ENCODE measurements at places on chromosomes 5 and 9.

GRCh38 chr5:136051486-136052220 is 22.9 kb downstream of the TGFBI start:
- DNase-seq, result no peak

GRCh38 chr9:130206579-130206978 is 34.4 kb downstream of the NCS1 start:
- no peak for DNase-seq

DNA sequence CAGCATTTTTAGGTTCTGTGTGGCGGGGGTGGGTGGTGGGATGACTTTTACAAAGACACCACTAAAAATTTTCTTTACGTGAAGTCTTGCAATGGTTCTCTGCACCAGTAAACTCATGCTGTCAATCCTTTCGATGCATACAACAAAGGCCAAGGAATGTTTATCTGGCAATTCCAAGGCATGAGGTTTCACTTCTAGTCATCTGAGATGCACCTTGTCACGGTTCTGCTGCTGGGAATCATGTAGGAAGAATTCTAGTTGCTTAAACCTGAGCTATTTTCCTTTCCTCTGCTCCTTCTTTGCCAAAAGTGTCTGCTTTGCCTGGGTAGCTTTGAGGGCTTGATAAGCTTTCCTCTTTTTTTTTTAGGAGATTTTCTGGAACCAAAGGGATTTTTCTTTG is 1204.5 kb upstream of the SEMA6A start:
- no peak for DNase-seq

GRCh38 chr9:2722715-2723114 is 5.4 kb downstream of the KCNV2 start:
- DNase-seq, result no peak

GRCh38 chr9:120396418-120396817 is 183.5 kb downstream of the CDK5RAP2 start:
- DNase-seq, result no peak
